ENCODE measurements at places on chromosomes 2 and 18.

DNA sequence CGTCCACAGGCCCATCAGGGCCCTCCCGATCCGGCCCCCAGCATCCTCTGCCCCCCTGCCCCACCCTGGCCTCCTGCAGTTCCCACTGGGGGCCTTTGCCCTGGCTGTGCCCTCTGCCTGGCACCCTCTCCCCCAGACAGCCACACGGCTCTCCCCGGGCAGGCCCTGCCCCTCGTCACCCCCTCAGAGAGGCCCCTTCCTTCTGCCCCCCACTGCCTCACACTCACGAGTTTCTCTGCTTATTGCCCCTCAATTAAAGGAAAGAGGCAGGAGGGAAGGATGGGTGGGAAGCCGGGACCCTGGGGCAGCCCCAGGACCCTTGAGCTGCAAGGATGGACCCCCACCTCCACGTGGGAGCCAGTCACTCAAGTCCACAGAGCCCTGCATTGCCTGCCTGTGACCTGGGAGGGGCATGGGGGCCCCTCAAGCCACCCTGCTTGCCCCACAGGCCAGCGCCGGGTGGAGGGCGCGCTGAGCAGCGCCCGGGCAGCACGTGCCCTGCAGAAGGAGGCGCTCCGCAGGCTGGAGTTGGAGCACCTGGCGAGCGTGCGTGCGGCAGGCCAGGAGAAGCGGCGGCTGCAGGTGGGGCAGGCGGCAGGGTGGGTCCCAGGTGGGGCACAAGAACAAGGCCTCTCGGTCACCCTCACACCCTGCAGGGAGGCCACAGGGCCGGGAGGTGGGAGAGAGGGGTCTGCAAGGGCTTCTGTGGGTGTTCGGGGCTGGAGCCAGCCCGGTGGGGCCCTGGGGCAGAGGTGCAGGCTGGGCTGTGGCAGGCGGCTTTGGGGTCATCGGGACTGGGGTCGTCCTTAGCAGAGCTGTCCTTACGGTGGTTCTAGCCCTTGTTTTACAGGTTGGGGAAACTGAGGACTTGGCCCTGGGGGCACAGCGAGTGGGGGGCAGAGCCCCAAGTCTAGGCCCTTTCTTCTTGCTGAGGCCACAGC, 30.5 kb upstream of the SNED1 start:
- no peak for DNase-seq

DNA sequence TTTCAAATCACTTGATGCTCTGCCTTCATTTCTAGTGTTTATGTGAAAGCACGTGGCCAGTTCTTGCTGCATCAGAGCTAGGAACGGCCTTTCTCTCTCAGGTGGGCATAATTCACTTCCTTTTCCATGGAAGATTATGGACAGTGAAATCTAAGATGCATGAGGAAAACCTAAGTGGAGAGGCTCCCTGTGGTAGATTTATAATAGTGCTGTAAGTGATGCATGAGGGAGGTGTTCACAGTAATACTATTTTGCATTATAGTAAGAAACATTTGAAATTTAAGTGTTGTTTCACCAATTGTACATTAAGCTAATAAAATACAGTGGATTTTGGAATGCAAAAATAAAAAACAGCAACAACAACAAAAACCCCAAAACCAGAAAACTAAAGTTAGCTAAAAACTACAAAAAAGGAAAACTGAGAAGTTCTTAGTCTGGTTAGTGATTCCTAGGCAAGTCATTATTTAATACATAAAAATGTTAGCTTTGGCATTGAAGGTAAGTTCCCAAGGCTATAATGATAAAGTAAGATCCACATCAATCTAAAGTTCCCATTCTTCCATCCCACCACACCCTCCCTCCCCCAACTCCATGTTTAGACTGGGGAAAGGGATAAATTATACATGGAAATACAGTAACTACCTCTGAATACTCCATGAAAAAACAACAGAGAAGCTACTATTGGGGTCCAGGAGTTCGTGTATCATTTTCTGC, 153.9 kb downstream of the NAPG start:
- DNase-seq: no peak

- no peak for DNase-seq
Observed at GRCh38 chr2:66547887-66548286, 113.0 kb downstream of the MEIS1 start.

GRCh38 chr2:85330839-85331636, 3.2 kb upstream of the TGOLN2 start:
- no peak for DNase-seq

- no peak for DNase-seq
Observed at GRCh38 chr2:193966590-193966989, 1690.4 kb upstream of the SLC39A10 start.

GRCh38 chr2:152582081-152582480, 135.2 kb downstream of the PRPF40A start:
- DNase-seq: no peak

- no peak for DNase-seq
Observed at GRCh38 chr2:224008702-224009261, 30.3 kb downstream of the SERPINE2 start.

- no peak for DNase-seq
Observed at GRCh38 chr2:222879604-222879933, 18.7 kb downstream of the ACSL3 start.

DNA sequence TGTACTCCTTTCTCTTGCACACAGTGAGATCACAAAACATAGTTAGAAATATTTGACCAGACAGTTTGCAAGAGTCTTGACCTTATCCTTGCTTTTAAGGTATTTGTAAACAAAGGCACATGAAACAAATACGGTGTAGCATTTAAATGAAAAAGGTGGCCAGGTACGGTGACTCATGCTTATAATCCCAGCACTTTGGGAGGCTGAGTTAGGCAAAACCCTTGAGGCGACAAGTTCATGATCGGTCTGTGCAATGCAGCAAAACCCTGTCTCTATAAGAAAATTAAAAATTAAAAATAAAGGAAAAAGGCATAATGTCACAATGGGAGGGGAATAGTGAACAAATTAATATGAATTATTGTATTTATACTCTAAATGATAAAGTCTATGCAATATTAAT, 109.5 kb upstream of the PIK3C3 start:
- DNase-seq: no peak

DNA sequence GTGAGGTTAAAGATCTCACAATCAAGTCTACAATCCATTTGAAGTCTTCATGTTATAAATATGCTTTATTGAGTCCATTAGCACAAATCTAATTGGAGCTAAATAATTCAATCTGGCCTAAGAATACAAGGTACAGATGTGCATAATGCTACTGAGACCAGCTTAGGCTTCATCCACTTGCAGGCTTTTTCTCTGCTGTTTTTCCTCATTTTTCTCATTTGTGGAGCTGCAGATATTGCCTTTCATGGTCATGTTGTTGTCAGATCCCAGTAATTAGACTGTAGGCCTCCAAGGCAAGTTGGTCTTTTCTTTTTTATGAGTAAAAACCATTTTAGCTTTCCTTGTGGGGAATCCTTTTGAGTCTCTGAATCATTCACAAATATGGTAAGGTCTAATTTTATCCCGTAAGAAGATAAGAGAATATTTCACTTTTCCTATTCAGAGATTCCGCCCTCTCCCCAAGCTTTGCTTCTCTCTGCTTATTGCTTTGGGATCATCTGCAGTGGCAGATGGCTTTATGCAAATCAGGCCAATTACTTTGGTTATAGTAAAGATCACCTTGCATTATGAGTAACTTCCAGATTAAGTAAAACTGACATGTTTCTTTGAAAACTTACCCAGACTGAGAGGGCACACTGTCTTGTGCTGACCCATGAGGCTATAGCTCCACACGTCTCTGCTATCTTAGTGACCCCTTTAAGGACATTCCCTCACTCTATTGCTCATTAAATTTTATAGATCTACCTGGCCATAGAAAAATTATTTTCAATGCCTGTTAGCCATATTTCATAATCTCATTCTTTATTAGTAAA, 80.9 kb downstream of the MGAT5 start:
- no peak for DNase-seq

Measured in cortex of kidney (tissue), 1 donor.